ENCODE measurements at places on chromosomes 2 and 18.
A peak's percentile ranks its signal among the peaks of the same experiment; 100 is the strongest.

DNA sequence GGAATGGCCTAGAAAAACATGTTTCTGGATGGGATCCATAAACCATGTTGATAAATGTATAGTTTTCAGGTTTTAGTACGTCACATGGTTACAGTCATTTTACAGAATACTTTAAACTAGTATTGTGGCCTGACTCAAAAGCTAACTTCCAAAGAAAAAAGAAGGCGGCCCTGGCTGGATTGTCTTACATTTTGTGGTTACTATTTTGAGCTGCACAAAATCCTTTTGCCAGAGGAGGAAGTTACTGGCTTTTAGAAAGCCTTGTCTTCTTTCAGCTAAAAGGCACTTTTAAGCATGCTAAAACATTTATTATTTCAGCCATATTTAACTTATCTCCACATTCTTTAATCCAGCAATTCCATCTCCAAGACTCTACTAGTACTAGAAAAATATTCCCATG is 227.9 kb downstream of the CDH2 start:
- DNase-seq, result peak; percentile 86

DNA sequence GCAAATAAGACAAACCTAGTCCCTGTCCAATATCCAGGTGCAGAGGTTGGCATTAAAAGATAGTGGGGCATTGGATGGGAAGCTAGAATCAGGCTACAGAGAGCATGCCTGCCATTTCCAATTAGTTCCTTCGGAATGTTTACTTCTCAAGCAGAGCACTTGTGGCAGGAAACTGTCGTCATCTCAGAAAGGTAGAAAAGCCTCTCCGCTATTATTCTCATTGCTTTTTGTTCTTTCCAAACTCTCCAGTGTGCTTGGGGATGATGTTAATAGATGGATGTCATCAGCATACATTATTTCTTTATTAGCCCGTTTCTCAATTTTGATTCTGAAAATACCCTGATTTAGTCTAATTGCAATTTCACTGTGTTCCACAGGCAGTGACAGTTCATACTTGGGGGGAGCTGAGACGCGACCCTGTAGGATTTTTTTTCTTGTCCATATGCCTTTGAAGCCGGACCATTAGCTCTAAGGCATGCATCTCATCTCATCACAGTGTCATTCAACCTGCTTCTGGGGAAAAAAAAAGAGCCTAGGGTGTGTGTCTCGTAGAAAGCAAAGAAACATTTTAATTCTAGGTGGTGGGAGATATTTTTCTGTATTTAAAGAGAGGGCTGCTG is 7.7 kb downstream of the ASB18 start:
- no peak for DNase-seq

- DNase-seq, result no peak
These were observed 186.4 kb upstream of the COL3A1 start for GRCh38 chr2:188787658-188788240.

- no peak for DNase-seq
These were observed 25.8 kb upstream of the ZNF397 start for GRCh38 chr18:35215026-35215425.

DNA sequence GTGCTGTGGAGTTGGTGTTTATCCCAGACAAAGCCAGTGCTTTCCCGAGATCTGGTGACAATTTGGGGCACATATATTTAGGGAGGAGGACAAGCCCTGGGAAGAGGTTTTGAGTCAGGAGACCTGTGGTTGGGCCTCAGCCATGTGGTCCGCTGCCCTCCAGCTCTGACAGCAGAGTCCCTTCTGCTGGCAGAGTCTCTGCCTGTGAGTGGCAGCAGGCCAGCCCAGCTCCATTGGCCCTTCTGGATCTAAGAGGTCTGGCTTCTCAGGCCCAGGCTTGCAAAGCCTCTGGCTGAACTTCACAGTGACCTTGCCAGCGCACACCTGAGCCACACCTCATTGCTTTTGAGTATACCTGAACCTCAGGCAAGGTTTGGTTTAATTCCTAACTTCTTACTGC is 115.3 kb downstream of the BCL2L11 start:
- no peak for DNase-seq

GRCh38 chr2:16677875-16678274 is 12.2 kb upstream of the CYRIA start:
- no peak for DNase-seq

- no peak for DNase-seq
These were observed 16.8 kb downstream of the SERPINB10 start for GRCh38 chr18:63924551-63924950.

- DNase-seq, result peak; percentile 10
These were observed 87.9 kb upstream of the MAP4K3 start for GRCh38 chr2:39524756-39525635.

DNA sequence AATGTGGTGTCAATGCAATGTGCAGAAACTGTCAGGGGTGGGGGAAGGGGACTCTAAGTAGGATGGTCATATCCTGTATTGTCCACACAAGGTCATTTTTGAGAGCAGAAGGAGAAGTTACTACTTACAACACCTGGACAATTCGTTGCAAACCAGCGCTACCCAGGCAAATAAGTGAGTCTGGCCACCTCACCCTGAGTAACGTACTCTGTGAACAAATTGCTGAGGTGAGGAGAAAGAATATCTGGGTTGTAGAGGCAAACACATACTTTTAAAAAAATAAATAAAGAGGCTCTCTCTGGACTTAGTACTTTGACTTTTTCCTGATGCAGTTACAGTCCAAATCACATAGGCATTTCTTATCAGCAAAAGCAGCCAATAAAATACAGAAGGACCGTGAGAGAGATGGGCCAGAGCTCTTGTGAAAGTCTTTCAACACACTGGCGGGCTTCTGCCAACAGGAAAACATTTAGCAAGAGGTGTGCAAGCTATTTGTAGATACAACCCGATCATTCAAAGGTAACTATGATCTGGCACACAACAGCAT is 268.2 kb upstream of the ID2 start:
- DNase-seq, result peak; percentile 62

DNA sequence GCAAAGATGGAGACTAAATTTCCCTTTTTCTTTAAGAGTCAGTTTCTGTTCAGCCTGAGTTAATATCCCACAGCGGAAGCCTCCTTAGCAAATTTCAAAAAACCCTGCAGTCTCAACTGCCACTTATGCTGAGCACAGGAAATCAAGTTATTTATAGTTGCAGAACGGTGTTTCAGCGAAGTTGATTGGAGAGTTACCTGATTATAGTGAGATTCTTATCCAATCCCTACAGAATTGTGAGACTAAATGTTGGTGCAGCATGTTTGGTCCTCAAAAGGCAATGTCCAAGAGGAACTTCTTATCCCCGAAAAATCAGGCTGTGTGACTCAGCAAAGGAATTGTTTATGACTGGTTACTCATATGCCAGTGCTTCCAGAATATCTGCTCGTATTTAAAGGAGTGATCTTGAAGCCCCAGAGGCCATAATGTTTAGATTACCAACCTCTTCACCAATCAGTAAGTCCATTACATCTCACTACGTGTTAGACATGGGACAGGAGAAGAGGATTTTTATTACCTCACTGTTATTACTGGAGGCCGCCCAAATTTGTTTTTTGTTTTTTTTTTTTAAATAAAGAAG is 67.9 kb downstream of the LRRFIP1 start:
- DNase-seq, result peak; percentile 86

- DNase-seq, result no peak
These were observed 71.3 kb upstream of the SPRED2 start for GRCh38 chr2:65503746-65504145.

- DNase-seq, result peak; percentile 52
These were observed 36.2 kb downstream of the EIF2AK3 start for GRCh38 chr2:88590998-88591613.

GRCh38 chr18:44789710-44790109 is 109.0 kb downstream of the SETBP1 start:
- DNase-seq, result no peak

GRCh38 chr2:234249034-234249735 is 198.7 kb downstream of the SPP2 start:
- DNase-seq, result no peak

GRCh38 chr2:218898109-218898878 is 17.6 kb downstream of the WNT10A start:
- peak; percentile 43 for DNase-seq

- DNase-seq, result no peak
These were observed 6.9 kb upstream of the CHRNA1 start for GRCh38 chr2:174771136-174771535.

- no peak for DNase-seq
These were observed 19.2 kb upstream of the GALNT5 start for GRCh38 chr2:157238296-157238695.

- DNase-seq, result peak; percentile 74
These were observed 13.2 kb downstream of the NABP1 start for GRCh38 chr2:191691016-191691735.

DNA sequence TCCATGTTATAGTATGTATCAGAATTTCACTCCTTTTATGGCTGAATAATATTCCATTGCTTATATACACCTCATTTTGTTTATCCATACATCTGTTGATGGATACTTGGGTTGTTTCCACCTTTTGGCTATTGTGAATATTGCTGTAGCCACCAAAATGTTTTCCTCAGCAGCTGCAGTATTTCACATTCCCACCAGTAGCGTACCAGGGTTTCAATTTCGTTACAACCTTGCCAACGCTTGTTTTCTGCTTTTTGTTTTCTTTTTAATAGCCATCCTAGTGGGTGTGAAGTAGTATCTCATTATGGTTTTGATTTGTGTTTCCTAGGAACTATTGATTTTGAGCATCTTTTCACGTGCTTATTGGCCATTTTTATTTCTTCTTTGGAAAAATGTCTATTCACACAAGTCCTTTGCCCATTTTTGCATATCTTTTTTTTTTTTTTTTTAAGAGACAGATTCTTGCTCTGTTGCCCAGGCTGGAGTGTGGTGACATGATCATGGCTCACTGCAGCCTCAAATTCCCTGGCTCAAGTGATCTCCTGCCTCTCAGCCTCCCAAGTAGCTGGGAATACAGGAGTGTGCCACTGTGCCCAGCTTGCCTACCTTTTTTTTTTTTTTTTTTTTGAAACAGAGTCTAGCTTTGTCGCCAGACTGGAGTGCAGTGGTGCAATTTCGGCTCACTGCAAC is 14.2 kb downstream of the UBXN2A start:
- no peak for DNase-seq

- no peak for DNase-seq
These were observed 11.6 kb downstream of the BMPR2 start for GRCh38 chr2:202387608-202388342.

GRCh38 chr2:79788952-79789651 is 276.3 kb downstream of the CTNNA2 start:
- no peak for DNase-seq

- no peak for DNase-seq
These were observed 790.9 kb downstream of the TMEM182 start for GRCh38 chr2:103552775-103553174.

DNA sequence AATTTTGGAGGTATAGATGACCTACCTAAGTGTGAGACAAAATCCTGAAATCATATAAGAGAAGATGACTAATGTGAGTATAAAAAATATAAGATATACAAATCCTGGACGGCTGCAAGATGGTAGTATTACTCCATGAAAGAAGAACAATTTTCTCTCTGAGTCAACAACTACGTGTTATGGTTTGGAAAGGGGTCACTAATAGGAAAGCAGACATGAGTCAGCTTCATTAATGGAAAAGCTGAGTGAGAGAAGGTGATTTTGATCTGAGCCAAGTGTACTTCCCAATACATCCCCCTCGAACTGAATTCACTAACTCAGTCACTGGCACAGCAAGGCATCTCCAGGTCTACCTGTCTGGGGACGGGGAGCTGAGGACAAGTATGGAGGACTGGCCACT is 20.1 kb upstream of the SELENOI start:
- no peak for DNase-seq

DNA sequence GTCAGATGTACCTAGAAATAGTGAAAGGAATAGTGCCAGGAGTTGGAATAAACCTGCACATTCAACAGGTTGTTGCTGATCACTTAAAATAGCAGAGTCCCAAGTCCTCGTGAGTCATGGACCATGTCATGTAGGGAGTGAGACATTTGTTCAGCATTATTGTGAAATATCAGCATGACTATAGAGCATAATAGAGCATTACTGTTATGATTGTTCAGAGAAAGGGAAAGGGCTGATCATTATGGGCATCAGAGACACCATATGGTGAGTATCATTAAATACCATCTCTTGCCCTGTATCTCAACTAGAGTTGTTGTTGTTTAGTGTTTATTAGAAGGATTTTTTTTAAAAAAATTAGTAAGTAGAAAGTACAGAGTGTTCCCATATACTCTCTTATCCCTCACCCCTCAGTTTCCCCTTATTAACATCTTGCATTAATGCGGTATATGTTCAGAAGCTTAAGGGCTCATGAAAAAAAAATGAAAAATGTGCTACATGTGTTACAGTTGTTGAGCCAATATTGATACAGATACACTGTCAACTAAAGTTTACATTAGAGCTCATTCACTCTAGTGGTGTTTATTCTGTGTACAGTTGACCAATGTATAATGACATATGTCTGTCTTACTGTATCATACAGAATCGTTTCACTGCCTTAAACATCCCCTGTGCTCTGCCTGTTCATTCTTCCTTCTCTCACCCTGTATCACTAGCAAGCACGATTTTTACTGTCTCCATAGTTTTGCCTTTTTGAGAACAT is 5.7 kb downstream of the ELAC1 start:
- DNase-seq, result peak; percentile 67

GRCh38 chr2:128454980-128455720 is 136.5 kb upstream of the HS6ST1 start:
- no peak for DNase-seq

- peak; percentile 52 for DNase-seq
These were observed 83.9 kb downstream of the AAK1 start for GRCh38 chr2:69559442-69560146.

DNA sequence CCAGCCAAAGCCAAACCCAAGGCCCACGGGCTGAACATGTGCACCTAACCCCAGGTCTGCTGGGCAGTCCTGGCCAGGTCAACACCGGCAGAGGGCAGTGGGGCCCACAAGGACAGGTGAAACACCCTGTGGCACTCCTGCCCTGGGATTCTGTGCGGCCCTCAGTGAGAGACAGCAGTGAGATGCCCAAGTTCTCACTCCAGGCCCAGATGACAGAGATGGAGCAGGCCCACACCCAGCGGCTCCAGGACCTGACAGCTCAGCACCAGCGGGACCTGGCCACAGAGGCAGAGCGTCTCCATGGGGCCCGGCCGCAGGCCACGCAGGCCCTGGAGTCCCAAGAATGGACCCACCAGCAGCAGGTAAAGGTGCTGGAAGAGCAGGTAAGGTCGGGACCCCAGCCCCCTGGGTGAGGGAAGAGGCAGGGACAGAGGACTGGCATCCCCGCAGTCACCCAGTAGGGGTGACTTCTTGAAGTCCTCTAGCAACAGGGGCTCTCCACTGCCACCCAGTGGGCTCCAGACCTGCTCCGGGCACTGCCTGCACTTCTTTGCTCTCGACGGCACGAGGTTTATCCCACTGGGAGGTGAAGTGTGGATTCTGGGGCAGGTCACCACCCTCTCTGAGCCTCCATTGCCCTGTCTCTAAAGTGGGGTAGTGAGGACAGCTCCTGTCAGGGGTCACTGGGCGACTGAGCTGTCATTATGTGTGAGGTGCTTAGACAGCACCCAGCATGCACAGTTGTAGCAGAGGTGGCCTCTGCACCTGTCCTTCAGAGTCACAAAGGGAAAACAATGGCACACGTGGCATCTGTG is 8.8 kb upstream of the SNED1 start:
- DNase-seq, result peak; percentile 36

GRCh38 chr2:219252084-219252483 is 959 bp upstream of the TUBA4B start:
- no peak for DNase-seq
